ENCODE measurements at places on chromosomes 2 and 18. TPM values are rescaled to one million over a fixed set of nuclear protein-coding genes. Genes with fewer than 3 reads are reported as not detected.

DNA sequence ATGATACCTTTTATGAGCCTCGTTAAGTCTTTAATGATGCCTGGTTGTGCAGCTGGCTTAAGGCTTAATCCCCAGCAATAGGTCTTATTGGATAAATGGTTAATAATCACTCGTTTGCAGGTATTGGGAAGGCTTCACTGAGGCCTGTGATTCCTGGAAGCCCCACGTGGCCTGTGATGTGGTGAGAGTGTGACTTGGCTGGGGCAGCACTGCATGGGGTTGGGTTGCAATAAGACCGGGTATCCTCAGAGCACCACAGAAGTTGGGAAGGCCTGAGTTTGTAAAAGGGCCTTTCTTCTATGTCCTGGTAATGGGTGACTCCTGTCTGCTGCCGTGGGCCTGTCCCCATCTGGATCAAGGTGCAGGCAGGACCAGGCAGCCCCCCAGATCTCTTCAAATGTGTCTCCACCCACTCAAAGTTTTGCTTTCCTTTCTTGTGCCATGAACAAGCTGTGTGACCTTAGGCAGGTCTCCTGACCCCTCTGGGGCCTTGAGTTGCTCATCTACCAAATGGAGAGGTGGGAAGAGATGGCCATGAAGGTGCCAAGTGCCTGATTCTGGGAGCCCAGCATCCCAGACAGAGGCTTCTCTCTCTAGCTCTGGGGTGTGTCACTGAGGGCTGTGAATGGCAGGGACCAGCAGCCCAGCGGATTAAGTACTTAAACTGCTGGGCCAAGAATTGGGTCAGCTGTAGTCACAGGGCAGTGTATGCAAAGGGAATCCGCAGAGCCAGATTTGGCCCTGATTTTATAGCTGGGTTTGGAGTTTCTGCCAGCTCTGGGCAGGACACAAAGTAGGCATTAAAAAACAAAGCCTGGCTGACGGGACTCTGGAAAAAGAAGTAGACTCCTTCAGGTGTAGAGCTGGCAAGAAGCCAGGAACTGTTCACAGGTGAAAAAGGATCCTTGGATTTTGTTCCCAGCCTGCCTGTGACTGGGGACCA, 24.4 kb downstream of the LBH start:
- no peak for DNase-seq

DNA sequence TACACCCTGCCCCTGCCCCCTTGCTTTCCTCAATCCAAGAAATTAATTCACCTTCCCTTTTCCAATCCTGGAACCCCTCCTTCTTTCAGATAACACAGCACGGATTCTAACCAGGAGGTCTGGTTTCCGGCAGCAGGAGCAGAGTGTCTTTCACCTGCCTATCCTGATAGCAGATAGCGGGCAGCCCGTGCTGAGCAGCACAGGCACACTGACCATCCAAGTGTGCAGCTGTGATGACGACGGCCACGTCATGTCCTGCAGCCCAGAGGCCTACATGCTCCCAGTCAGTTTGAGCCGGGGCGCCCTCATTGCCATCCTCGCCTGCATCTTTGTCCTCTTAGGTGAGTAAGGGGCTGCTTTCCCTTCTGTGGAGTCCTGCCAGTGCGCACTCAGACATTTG, 216.7 kb downstream of the CDH20 start:
- no peak for DNase-seq

GRCh38 chr2:28543316-28544035, 47.6 kb downstream of the PLB1 start:
- DNase-seq = no peak

Gene ARHGAP25
- 20.6 TPM for total RNA-seq

DNA sequence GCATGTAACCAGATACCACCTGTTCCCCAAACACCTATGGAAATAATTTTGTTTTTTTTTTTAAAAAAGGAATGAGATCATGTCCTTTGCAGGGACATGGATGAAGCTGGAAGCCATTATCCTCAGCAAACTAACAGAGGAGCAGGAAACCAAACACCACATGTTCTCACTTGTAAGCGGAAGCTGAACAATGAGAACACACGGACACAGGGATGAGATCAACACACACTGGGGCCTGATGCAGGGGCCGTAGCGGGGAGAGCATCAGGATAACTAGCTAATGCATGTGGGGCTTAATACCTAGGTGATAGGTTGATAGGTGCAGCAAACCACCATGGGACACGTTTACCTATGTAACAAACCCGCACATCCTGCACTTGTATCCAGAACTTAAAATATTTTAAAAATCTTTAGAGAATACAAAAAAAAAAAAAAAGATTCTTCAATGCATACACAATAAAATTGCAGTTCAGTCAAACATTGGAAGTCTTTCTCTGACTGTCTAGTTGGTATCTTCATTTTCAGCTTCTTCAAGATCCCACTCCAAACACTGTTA, 11.6 kb upstream of the CASP10 start:
- no peak for DNase-seq

Gene BIRC6
- total RNA-seq = 198 TPM

Gene NFATC1
- 13.6 TPM for total RNA-seq

- DNase-seq = no peak
These were observed 19.9 kb upstream of the SLC9A2 start for GRCh38 chr2:102599486-102599885.

DNA sequence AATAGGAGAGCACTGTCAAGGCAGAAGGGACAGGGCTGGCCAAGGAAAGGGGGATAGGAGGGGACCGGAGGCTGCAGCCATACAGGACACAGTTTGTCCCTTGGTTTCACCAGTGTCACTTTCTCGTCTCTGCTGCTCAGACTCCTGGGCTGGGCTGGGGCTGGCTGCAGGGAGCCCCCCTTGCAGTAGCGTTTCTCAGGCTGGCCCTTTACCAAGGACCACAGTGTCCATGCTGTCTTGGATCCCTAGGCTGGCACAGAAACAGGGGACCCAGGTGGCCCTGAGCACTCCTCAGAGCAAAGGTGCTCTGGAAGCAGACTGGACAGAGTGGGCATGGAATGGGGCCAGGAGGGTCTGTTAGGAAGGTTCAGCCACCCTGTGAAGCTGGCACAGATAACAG, 34.8 kb downstream of the ATOH8 start:
- DNase-seq = no peak

DNA sequence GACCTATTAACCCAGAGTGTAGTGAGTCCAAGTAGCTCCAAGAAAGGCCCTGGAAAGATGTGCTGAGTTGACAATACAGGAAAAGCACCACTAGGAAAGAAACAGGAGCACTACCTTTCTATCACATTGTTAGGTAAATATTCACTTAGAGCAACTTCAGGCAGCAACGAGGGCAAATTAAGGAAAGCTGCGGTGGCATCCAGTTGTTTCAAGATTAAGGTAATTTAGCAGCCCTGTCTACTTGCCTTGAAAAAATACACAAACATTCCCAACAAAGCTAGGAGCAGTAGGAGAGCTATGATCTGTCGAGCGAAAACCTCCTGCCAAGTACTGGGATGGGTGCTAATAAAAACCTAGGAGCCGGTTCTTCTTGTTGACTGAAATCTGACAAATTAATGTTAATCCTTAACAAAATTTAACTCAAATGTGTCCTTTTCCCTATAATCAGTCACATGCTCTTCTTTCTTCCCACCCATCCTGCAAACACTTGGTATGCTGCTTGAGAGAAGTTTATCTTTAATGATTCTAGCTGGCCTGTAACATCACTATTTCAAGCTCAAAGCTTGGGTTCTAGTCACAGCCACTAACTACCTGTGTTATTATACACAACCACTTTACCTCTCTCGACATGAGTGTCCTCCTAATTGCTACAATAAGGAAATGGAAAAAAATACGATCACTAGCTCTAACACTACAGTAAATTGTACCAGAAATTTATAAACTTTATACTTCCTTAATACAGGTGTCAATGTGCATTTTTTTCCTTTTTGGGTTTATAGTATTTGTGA, 2.0 kb downstream of the ACAA2 start:
- DNase-seq = no peak

DNA sequence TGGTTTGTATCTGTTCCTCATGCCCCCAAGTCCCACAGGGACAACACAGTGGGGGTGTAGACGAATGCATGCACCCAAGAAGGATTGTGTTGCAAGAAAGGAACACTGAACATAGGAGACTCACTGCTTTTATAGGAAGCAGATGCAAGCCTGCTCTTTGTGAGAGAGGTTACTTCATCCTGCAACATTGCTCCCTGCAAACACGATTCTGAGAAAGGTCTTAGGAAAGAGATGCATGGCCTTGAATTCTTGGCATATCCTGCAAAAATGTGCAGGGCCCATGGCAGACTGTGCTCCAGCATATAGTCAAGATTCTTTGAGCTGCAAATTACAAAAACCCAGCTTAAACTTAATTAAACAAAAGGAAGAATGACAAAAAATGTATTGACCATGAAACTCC, 312.2 kb upstream of the MGAT5 start:
- no peak for DNase-seq

DNA sequence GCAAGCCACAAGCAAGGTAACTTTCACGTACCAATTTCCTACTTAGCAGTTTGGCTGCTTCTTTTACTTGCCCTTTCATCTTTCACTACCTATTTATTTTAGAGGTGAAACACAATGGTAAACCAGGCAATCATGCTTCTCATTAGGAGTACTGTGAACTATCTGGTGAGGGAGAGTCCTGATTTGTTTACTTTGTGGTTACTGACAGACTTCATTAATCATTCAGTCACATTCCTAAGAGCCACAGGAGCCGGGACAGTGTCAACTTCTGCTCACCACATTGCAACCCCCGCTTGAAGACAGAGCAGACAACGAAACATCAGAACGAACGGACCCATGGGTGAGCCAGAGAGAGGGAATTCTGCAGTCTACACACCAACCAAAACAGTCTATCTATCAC, 28.8 kb downstream of the TUBB6 start:
- no peak for DNase-seq

- DNase-seq = no peak
These were observed 73.4 kb downstream of the CCDC150 start for GRCh38 chr2:196712867-196713266.

- DNase-seq = no peak
These were observed 124.0 kb downstream of the MDH1 start for GRCh38 chr2:63712748-63713147.

Gene BCL11A
- total RNA-seq = 9.2 TPM

Gene TIGD1
- 12.6 TPM for total RNA-seq

- DNase-seq = no peak
These were observed 3.1 kb upstream of the ABCB11 start for GRCh38 chr2:169034256-169034655.

Gene SNED1
- total RNA-seq = 189 TPM

DNA sequence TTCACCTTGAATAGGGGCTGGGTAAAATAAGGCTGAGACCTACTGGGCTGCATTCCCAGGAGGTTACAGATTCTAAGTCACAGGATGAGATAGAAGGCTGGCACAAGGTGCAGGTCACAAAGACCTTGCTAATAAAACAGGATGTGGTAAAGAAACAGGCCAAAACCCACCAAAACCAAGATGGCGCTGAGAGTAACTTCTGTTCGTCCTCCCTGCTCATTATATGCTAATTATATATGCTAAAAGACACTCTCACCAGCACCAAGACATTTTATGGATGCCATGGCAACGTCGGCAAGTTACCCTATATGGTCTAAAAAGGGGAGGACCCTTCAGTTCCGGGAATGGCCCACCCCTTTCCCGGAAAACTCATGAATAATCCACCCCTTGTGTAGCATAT, 711.5 kb upstream of the KLHL29 start:
- no peak for DNase-seq

Gene SERPINB5
- 0.98 TPM for total RNA-seq

Gene FHOD3
- 4.8 TPM for total RNA-seq

- no peak for DNase-seq
These were observed 8.6 kb upstream of the IL36A start for GRCh38 chr2:112996635-112997034.

Gene CD8B2
- total RNA-seq = not detected

Gene TMEM163
- total RNA-seq = 21.0 TPM

Gene AKAIN1
- not detected for total RNA-seq

Gene SMYD1
- not detected for total RNA-seq

Gene DSG4
- not detected for total RNA-seq

All from upper lobe of left lung (tissue), 6 donors.